Neural progenitor cell (in vitro differentiated cells): ENCODE measurements at places on chromosomes 6 and 20. TPM values are rescaled to one million over a fixed set of nuclear protein-coding genes. Genes with fewer than 3 reads are reported as not detected.

- H3K4me1 ChIP-seq = peaks cover 1% of the 10 kb centered on the region
- H3K27me3 ChIP-seq = no peaks in the 10 kb centered on the region
- H3K27ac ChIP-seq = no peak overlapping the region
- no peaks in the 10 kb centered on the region for H3K36me3 ChIP-seq
- H3K4me3 ChIP-seq = no peak overlapping the region
These were observed 52.4 kb downstream of the L3MBTL3 start for GRCh38 chr6:130070792-130071191.

DNA sequence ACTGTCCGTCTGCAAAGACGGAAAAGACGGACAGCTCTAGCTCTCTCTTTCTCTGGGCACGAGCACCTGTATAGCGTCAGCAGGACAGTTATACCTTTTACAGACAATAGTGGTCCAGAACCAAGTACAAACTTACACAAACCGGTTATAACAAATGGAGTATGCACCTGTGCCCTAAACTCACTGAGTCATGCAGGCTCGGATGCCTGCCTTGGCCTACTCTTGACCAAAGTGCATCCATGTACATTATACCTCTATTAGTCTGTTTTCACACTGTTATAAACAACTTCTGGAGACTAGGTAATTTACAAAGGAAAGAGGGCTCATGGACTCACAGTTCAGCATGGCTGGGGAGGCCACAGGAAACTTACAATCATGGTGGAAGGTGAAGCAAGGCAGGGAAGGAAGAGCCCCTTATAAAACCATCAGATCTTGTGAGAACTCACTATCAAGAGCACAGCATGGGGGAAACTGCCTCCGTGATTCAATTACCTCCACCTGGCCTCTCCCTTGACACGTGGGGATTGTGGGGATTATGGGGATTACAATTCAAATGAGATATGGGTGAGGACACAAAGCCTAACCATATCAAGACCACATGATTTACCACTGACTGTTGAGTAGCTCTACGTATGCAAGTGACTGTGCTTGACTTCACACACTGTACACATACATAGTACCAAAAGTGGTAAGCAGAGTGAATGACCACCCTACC, 23.1 kb downstream of the MAN1A1 start:
- H3K4me3 ChIP-seq = no peak overlapping the region
- DNase-seq = no peak
- H3K27me3 ChIP-seq = no peaks in the 10 kb centered on the region

GRCh38 chr6:123668965-123669591, 32.3 kb upstream of the TRDN start:
- DNase-seq = no peak
- no peak overlapping the region for H3K4me3 ChIP-seq
- no peaks in the 10 kb centered on the region for H3K4me1 ChIP-seq
- H3K36me3 ChIP-seq = no peaks in the 10 kb centered on the region
- H3K27me3 ChIP-seq = no peaks in the 10 kb centered on the region

DNA sequence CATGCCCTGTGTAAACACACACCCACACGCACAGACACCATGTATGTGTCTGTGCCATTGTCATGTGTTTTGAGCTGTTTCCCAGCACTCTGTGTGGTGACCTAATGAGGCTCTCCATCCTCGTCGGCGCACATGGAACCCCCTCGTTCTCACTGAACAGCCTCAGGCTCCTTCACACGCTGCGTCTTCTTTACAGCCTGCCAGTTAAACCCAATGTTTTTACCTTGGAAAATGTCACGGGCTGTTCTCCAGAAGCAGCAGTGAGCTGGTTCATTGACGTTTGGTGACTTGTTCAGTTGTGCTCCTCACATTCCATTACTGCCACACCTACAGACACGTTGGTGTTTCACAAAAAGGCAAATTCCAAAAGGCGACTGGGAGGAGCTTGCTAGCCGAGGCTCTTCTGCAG, 201.0 kb upstream of the FOXQ1 start:
- H3K4me1 ChIP-seq = no peaks in the 10 kb centered on the region
- peaks cover 21% of the 10 kb centered on the region for H3K27me3 ChIP-seq
- no peak overlapping the region for H3K4me3 ChIP-seq
- no peak overlapping the region for H3K27ac ChIP-seq
- DNase-seq = no peak

- peaks cover 71% of the 10 kb centered on the region for H3K27me3 ChIP-seq
- no peak overlapping the region for H3K27ac ChIP-seq
- no peak overlapping the region for H3K4me3 ChIP-seq
- H3K4me1 ChIP-seq = no peaks in the 10 kb centered on the region
- H3K36me3 ChIP-seq = no peaks in the 10 kb centered on the region
These were observed 15.5 kb downstream of the TMEM151B start for GRCh38 chr6:44285552-44286284.

DNA sequence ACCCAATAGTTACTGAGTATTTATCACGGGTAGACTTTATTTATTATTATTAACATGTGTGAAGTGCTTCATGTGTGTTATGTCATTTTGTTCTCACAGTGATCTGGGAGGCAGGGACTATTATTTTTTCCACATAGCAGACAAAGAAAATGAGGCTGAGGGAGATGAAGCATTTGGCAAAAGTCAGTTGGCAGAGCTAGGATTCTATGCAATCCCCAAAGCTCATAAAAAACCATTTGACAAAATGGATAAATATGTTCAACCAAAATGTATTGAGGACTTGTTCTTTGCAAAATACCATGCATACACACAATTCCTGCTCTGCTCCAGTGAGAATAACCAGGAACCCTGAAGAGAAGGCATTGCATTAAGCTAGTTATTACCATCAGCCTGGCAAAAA, 184.4 kb downstream of the HS3ST5 start:
- no peak for DNase-seq
- H3K4me1 ChIP-seq = no peaks in the 10 kb centered on the region
- no peaks in the 10 kb centered on the region for H3K36me3 ChIP-seq
- H3K27ac ChIP-seq = no peak overlapping the region

DNA sequence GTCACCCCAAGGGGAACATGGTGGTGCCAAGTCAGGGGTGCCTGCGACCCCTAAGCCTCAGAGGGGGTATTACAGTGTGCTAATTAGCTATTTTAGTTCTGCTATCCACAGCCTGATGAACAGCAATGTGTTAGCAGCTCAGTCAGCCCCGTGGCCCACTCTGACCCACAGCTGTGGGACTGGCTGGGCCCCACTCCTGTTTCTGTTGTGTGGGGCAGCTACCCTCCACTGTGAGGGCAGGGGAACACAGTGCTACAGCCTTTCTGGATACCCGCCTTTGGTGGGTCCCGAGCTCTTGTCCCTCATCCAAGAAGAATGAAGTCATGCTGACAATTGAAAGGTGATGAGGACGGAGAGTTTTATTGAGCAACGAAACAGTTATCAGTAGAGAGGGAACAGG, 152.5 kb upstream of the GGTLC1 start:
- no peak overlapping the region for H3K27ac ChIP-seq
- DNase-seq = no peak
- H3K4me1 ChIP-seq = no peaks in the 10 kb centered on the region
- H3K36me3 ChIP-seq = no peaks in the 10 kb centered on the region

GRCh38 chr6:48068278-48069251, 42.4 kb downstream of the PTCHD4 start:
- no peaks in the 10 kb centered on the region for H3K36me3 ChIP-seq
- no peaks in the 10 kb centered on the region for H3K4me1 ChIP-seq
- H3K27me3 ChIP-seq = peaks cover 40% of the 10 kb centered on the region

DNA sequence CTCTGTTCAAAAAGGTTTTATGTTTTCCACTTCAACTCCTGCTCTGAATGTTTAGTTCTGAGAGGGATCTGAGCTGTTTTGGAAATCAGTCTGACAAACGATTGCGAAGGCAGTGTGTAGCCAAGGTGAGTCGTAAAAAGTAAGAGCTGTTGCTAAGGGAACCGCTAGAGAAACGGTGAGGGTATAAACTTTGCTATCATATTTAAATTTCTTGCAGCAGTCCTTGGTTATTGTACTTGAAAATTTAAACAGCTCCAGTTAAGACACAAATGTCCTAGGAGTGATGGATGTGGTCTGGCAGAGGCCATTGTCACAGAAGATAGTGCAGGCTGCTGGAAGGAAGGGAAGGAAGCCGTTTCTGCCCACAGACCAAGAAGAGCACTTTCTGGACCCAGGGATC, 64.9 kb upstream of the CITED2 start:
- H3K36me3 ChIP-seq = no peaks in the 10 kb centered on the region
- peaks cover 7% of the 10 kb centered on the region for H3K4me1 ChIP-seq
- no peak overlapping the region for H3K27ac ChIP-seq
- H3K27me3 ChIP-seq = no peaks in the 10 kb centered on the region

GRCh38 chr20:4787069-4787468, 65.4 kb downstream of the PRND start:
- no peaks in the 10 kb centered on the region for H3K4me1 ChIP-seq
- H3K4me3 ChIP-seq = no peak overlapping the region
- H3K27me3 ChIP-seq = no peaks in the 10 kb centered on the region
- DNase-seq = no peak
- H3K27ac ChIP-seq = no peak overlapping the region
- no peaks in the 10 kb centered on the region for H3K36me3 ChIP-seq

- H3K27ac ChIP-seq = no peak overlapping the region
- no peaks in the 10 kb centered on the region for H3K27me3 ChIP-seq
- no peak for DNase-seq
- no peak overlapping the region for H3K4me3 ChIP-seq
- peaks cover 8% of the 10 kb centered on the region for H3K4me1 ChIP-seq
These were observed 11.8 kb downstream of the SCML4 start for GRCh38 chr6:107812234-107812769.

DNA sequence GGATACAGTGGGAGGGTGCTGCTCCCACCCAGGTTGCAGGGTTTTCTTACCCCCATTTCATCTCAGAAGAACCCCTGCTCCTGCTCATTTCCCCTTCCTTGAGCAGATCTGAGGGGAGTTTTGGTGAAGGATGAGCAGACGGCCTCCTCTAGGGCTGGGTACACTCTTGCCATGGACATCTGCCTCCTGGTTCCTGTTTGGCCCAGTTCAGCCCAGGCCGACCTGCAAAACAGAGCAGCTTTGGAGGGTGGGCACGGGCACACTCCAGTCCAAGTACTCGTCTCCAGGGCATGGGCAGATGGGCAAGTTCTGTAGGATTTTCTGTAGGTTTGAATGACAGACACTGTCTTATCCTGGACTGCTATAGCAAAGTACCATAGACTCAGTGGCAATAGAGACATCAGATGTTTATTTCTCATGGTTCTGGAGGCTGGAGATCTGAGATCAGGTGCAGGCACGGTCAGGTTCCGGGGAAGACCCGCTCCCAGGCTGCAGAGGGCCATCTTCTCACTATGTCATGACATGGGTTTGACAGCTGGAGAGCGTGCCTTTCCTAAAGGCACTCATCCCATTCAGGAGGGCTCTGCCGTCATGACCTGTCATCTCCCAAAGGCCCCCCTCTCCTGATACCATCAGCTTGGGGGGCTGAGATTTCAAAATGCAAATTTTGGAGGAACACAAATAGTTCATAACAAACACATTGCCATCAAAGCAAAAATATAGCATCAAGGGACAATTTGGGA, 6.2 kb downstream of the NPBWR2 start:
- H3K27me3 ChIP-seq = peaks cover 45% of the 10 kb centered on the region
- H3K4me1 ChIP-seq = peaks cover 4% of the 10 kb centered on the region
- H3K27ac ChIP-seq = no peak overlapping the region
- H3K4me3 ChIP-seq = no peak overlapping the region

GRCh38 chr6:20538131-20538662, 3.9 kb downstream of the CDKAL1 start:
- DNase-seq = peak; percentile 33
- H3K36me3 ChIP-seq = no peaks in the 10 kb centered on the region
- no peaks in the 10 kb centered on the region for H3K27me3 ChIP-seq
- no peak overlapping the region for H3K4me3 ChIP-seq
- peaks cover 28% of the 10 kb centered on the region for H3K4me1 ChIP-seq

DNA sequence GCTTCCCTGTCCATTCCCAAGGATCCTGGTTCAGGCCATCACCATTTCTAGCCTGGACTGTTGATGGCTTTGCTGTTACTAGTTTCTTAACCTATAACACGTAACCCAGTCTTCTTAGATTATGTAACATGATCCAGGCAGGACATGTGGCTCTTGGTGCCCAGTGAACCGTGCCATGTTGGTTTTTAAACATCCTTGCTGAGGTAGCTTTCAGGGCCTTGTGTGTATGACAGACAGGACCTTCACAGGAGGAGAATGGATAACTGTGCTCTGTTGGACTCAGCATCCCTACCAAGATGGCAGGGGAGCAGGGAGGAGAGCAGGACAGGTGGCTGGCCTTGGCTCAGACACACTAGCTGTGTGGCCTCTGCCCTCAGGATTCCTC, 46.8 kb downstream of the PANK2 start:
- peaks cover 5% of the 10 kb centered on the region for H3K36me3 ChIP-seq
- no peaks in the 10 kb centered on the region for H3K27me3 ChIP-seq
- H3K4me1 ChIP-seq = peaks cover 4% of the 10 kb centered on the region
- no peak for DNase-seq

DNA sequence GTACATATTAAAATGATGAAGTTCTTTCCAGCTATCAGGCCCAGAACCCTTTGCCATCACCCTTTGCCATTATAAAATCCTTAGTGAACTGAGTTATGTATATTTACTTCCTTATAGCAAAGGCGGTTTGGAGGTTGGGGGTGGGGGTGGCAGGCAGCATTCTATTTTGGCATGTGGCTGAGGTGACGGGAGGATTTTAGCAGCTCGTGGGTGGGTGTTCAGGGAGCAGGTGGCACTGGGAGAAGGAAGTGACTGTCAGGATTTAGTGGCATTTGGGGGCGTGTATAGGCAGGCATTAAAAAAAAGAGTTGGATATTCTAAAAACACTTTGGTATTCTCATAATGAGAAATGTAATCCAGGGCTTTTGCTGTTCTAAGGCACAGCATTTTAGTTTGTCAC, 150.7 kb downstream of the RIMS1 start:
- no peak overlapping the region for H3K4me3 ChIP-seq
- no peak overlapping the region for H3K27ac ChIP-seq
- H3K36me3 ChIP-seq = no peaks in the 10 kb centered on the region

DNA sequence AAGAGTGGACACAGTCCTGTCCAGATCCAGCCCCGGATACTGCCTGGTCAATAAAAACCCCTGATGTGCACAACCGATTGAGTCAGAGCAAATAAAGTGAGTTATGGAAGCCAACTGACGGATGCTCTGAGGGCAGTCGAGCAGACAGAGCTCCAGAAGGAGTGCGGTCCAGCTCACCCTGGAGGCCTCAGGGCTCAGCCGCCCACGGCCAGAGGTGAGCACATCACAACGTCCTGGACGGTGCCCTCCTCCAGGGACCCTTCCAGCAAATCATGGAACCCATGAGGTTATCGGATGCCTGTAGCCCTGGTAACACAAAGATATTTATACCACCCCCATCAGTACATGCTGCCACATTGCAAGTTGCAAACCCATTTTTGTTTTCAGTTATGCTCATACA, 44.0 kb upstream of the SMOC2 start:
- H3K27ac ChIP-seq = no peak overlapping the region
- peaks cover 3% of the 10 kb centered on the region for H3K4me1 ChIP-seq
- H3K27me3 ChIP-seq = no peaks in the 10 kb centered on the region
- no peak for DNase-seq
- H3K4me3 ChIP-seq = no peak overlapping the region

- H3K27me3 ChIP-seq = no peaks in the 10 kb centered on the region
- no peak overlapping the region for H3K27ac ChIP-seq
- H3K4me3 ChIP-seq = no peak overlapping the region
- no peaks in the 10 kb centered on the region for H3K4me1 ChIP-seq
These were observed 381.8 kb downstream of the CDKAL1 start for GRCh38 chr6:20916086-20916485.

- no peak for DNase-seq
- no peak overlapping the region for H3K4me3 ChIP-seq
- H3K27ac ChIP-seq = no peak overlapping the region
- no peaks in the 10 kb centered on the region for H3K4me1 ChIP-seq
- no peaks in the 10 kb centered on the region for H3K36me3 ChIP-seq
These were observed 490 bp downstream of the IPCEF1 start for GRCh38 chr6:154356113-154356512.

Gene SLC16A10
- total RNA-seq = 4.3 and 4.8 TPM in 2 replicates

Gene MRAP2
- total RNA-seq = 0.59 and 0.75 TPM in 2 replicates

Gene GSTA2
- not detected in 2 replicates for total RNA-seq

Gene BCAS1
- not detected in 2 replicates for total RNA-seq

Gene BHLHE23
- total RNA-seq = 0.22 TPM in 1 of 2 replicates, not detected in the other
